ENCODE measurements at places on chromosomes 2 and 18.
A peak's percentile ranks its signal among the peaks of the same experiment; 100 is the strongest.

GRCh38 chr2:68279691-68280090, 27.4 kb upstream of the PPP3R1 start:
- DNase-seq = no peak

DNA sequence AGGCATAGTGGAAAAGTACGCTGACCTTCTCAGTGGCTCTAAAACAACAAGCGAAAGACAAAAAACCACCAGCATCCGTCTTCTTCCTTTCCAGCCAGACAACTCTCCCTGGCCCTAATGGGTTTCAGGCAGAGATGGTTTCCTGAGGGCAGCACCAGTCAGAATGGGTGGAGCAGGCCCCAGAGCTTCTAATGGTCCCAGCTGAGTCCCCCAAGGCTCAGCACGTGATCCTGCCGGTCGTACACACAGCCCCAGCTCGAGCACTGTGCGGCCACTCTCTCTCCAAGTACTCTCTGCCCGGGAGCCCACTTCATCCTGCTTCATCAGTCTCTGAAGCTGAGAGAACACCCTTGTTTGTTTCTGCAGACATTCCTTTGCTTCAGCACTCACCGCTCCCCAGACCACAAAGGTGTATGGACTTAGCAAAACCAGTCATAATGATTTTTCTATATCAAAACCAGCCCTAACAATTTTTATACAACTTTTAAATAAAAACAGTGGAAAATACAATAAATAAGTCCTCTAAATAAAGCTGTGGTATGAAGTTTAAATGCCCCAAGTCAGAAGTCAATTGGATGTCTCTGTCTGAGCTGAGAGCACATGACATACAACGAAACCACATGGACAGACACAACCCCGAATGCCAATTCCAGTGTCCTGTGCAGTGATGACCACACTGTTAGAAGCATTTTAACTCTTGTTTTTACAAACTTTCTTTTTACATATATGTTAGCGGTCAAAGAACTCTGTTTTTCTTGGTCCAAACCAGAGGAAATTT, 63.9 kb downstream of the PARD6G start:
- no peak for DNase-seq

DNA sequence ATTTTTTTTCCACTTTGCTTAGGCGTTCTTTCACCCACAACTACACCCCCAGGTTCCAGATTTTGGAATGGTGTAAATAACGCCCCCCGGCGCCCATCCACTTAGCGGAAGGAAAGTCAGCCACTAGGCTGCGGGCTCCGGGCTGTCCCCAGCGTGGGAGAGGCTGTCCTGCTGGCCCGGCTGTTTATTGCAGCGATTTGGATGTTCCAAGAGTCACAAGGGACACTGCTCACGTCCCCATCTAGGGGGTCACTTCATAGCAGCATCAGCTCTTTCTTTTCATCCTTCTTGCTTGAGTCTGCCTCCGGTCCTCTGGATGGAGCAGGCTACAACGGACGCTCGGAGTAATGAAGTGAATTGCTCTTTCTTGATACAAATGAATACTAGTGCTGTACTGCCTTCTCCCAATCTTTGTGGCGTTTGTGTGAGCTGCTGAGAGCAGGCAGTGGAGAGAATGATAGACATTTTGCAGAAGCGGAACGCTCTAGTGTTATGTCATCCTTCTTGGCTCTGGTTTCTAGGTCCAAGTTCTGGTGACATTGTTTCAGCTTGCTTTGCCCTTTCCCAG, 50.7 kb upstream of the PAIP2B start:
- DNase-seq = peak; percentile 51

DNA sequence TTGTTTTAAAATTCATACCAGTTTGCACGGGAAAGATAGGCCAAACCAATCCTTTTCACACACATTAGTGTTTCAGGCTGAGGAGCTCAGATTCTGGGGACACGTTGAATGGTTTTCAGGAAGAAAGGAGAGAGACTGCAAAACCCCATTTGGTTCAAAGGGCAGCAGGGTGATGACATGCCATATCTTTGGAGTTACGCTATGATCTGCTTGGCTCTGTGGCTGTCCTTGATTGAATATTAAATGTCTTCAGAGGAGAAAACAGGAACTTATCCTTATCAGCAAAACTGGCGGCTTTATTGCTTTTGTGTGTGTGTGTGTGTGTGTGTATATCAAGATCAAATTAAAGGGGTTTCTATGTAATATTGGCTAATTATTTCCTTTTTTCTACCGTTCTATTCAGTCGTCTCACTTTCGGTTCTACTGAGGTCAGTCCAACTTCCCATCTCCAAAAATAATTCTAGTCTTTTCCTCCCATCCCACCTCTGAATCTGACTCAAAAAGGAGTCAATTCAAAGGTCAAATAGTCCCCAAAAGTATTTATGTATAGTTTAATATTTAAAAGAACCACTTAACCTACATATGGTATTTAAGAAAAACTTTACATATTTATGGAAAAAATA, 292.9 kb upstream of the CCDC68 start:
- DNase-seq = no peak

DNA sequence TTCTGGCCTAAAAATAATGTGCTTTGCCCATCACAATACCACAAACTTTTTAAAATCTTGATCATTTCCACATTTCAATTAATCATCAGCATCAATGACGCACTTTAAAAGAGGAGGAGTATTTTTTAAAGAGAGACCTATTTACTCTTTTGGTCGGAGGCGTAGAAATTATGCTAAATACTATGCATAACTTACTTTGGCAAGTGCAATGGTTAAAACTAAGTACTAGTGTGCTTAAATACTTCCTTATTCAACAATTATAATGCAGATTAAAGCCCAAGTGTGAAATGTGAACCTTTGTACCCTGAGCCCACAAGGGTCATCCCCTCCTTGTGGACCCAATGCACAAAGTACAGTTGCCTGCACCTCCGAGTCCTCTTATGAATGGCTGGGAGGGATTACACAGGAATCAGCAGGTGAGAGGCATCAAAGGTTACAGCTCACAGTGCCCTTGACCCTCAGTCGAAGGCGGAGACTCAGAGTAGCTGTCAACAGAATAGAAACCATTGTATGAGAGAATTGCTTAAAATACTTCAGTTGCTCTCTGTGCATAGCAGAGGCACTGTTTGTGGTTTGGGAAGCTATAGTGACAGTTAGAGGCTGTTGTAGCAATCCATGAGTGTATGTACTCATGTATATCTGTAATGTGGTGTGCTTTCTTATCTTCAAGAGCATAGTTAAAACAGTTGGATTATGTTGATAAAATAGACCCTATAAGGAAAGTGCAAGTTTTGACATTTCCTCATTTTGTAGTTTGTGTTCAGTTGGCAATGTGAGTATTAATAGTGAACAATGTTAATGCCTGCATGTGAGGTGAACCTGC, 151.7 kb upstream of the ITGA4 start:
- peak; percentile 10 for DNase-seq

DNA sequence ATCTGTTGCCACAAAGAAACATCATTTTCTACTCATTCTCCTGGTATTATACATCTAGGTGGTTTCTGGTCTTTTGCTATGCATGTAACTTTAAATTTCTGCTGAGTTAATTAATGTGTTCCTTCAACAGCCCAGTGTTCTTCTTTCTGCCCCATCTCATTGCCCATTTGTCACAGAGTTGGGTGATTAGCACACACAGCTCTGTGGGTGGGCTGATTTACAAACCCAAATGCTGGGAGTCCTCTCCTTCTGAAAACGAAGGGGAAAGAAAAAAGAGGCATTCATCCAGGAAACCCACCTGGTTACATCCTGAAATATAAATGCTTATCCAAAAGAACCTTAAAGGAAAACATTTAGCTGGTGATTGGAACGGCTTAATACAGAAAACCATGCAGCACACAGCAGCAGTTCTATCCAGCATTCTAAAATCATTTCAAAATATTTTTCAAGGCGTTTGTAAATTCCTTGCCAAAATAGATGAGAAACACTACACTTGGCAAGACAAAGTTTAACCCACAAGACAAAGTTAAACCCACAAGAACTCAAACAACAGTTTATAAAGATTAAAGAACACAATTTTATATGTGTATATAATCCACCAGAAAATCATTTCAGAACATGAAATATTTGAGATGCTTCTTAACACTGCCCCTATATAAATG, 177.9 kb downstream of the ANTXR1 start:
- no peak for DNase-seq

DNA sequence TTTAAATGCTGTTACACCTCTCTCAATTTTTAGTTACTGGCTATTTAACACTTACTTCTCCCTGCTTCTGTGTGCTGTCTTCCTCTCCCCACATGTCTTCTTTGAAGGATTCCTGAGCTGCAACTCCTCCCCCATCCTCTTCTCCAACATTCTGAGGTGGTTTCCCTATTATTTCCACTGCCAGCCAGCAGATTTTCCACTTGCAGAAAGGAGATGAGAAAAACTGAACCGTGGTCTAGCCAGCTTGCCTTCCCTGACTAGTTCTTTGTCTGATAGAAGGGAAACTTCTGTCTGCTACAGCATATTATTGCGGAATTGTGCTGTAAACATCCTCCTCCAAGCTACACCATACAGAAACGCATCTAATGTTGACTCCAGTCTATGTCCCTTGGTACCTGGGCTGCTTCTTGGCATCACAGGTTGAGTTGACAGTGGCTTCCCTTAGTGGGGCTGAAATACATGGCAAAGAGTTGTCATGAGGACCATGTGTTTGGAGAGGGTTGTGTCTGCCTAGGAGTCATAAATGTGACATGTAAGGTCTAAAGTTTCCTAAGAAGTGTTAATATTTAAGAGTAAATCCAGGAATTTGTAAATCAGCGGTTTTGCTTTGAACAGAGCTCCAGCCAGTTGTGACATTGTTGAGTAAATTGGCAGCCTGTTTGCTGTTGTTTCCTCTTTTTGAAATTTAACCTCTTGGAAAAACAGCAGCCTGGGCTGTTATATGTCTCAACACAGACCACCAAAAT, 68.3 kb upstream of the RND3 start:
- DNase-seq = no peak

GRCh38 chr2:14524041-14524802, 108.3 kb upstream of the LRATD1 start:
- DNase-seq = no peak

DNA sequence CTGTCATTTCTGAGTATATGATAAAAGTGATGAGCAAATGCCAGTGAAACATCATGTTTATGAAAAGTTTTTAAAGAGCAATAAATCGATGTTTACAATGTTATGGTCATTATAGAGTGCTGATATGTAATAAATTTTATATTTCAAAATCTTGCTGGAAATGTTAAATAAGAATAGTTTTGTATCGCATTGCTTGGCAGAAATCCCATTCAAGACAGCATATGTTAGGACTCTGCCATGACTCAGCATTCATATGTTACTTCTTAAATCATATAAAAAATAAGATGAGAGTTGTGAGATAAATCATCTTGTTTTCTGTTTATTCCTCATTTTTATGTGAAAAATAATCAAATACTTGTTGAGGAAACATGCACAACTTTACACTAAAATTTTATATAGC, 949.9 kb upstream of the NRXN1 start:
- no peak for DNase-seq

DNA sequence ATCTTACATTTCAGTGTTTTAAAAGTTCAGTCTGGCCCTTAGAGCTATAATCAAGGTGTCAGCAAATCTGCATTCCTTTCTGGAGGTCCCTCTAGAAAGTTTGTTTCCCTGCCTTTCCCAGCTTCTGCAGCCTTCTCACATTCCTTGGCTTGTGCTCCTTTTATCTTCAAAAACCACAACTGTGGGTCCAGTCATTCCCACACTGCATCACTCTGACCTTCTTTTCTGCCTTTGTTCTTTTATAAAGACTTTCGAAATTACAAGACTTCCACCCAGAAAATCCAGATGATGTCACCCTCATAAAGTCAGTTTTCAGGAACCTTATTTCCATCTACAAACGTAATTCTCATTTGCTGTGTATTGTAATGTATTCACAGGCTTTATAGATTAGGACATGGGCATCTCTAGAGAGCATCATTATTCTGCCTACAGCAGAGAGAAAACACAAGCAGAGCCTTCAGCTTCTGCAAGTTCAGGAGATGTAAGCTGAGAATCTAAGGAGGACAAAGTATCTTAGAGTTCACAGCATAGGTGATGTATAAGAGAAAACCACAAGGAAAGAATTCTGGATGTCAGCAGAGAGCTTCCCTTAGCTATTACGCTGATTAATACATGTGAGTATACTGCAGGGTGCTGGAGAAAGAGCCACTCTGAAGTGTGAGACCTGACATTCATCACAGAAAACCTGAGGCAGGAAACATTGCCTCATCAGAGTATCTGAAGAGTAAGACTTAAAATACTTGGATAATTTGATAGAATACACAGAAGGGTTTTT, 1100.2 kb downstream of the CBLN2 start:
- DNase-seq = no peak

DNA sequence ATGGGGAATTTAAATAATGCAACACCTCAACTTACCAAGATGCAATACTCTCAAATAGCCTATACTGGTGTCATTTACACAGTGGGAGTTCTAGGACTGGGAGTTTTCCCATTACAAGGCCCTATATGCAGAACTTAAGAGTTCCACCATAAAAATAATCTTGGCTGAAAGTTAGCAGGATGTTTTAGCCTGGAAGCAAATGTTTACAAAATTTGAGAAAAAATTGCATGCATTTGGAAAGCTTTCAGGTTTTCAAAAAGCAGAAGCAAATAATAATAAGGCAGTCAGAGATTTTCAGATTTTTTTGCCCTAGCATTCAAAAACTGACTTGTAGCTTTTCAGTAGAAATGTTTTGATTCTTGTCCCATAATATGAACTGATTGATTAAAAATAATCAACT, 397.3 kb downstream of the ARHGAP15 start:
- no peak for DNase-seq

DNA sequence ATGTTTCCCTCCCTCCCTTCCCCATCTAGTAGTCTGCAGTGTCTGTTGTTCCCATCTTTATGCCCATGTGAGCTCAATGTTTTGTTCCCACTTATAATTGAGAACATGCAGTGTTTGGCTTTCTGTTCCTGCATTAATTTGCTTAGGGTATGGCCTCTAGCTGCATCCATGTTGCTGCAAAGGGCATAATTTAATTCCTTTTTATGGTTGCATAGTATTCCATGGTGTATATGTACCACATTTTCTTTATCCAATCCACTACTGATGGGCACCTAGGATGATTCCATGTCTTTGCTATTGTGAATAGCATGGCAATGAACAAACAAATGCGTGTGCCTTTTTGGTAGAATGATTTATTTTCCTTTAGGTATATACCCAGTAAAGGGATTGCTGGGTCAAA, 60.6 kb upstream of the CYP26B1 start:
- no peak for DNase-seq

DNA sequence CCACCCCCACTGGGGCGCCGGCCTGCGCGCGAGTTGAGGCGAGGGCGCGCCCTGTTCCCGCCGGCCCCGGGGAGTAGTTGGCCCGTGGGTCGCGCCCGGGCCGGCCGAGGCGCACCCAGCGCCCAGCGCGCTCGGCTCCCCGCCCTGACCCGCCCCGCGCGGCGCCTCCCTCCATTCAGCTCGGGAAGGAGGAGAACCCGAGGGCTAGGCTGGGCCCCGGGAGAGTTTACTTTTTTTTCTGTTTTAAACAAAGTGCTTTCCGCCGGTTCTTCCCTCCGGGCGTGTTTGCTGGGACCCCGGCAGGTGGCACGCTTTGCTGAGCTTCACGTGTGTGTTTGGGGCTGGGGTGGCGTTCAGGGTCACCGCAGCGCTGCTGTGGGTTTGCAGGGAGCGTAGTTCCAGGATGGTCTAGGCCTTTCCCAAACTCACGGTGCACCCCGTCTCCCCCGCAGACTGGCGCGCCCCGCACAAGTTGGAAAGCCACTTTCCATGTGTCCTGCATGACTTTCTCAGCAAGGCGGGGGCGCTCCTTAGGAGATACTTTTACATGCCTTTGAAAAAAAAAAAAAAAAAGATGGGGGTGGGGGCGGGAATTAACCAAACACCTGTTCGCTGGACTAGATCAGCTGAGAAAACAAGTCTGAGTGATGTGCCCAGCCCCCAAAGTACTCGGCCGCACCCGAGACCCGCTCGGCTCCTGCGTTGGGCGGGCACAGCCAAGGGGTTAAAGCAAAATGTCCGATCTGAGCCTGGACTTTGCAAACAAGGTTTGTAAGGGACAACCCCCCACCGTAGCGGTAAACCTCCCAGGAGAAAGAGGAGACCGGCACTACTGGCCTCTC, 825 bp downstream of the ITGA6 start:
- DNase-seq = peak; percentile 53

Measured in iPS-NIHi11 (cell line).